NCI-H82 (cell line): ENCODE measurements at places on chromosomes 6 and 20.

DNA sequence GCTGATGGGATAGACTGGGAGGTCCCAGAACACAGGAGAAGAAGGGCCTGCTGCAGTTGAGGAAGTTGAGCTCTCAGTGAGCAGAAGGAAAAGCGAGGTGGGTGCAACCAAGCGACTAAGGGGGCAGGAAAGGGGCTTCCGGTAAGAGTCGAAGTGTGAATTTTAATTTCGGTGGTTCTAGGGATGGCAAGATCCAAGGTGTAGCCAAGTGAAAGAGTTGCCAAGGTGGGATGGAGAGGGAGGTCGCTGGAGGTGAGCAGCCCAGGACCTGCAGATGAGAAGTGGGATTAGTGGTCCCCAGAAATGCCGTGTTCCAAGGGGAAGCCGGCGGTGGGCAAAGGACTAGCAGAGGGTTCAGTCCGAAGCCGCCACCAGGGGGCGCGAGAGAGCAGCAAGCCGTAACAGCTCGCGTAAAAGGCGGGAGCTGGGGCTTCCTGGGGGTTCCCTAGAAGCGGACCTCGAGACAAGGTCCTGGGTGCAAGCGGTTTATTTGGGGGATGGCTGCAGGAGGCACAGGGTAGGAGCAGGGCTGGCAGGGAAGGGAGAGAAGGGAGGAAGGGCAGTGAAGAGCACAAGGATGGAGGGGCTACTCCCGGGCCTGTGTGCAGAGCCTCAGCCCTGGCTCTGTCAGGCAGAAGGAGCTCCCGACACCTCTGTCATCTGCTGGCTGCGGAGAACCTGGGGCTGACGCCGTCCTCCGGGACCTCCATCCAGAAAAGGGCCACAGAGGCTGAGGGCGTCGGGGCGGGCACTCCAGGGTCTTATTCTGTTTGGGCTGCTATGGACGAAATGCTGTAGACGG, 103.6 kb downstream of the PAX1 start:
- DNase-seq: peak; percentile 77

DNA sequence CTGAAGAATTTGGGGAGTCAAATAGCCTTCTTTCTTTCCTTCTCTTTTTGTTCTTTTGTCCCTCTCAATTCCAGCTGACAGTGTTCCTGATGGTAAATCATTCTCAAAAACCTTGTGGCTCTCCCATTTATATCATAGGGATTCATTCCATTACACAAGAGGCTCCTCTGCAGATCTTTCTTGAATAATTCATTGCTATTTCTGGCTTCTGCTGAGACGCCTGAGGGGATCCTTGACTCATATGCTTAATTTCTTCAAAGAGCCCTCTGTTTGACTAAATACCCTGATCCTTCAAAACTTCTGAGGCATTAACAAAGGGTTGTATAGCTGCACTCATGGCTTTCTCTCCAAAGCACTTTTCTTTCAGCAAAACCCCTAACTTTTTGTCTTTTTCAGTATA, 289.3 kb downstream of the FARS2 start:
- no peak for DNase-seq

DNA sequence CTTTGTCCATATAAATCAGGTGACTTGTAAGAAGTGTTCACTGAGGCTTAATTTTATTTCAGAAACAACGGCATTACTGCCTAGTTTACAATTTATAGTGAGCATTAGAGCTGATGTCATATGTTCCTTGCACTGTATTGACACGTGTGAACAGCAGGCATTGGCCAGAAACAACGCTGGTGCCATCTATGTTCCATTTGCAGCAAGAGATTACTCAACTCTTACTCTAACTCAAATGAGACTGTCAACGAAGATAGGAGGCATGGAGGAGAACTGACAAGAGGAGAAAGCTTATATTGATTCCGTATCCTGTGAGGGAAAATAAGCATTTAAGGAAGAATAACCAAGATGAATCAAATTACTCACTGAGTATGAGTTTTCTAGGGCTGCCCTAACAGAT, 48.4 kb downstream of the MTFR2 start:
- no peak for DNase-seq

DNA sequence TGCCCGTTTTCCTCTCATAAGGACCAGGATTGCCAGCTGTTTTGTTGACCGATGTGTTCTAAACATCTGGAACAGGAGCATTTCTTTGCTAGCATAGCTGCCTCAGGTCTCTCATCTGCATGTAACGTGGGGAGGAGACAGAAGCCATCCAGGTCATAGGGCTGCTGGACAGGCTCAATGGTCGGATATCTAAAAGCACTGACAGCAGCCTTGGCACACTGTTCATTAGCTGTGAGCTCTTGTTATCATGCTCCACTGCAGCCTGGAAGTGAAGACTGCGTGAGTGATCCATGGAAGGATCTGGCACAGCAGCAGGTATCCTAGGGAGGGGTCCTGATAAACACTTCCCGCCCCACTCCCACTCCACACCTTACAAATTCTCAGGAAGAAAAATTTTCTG, 175.3 kb downstream of the LRFN2 start:
- DNase-seq: no peak

DNA sequence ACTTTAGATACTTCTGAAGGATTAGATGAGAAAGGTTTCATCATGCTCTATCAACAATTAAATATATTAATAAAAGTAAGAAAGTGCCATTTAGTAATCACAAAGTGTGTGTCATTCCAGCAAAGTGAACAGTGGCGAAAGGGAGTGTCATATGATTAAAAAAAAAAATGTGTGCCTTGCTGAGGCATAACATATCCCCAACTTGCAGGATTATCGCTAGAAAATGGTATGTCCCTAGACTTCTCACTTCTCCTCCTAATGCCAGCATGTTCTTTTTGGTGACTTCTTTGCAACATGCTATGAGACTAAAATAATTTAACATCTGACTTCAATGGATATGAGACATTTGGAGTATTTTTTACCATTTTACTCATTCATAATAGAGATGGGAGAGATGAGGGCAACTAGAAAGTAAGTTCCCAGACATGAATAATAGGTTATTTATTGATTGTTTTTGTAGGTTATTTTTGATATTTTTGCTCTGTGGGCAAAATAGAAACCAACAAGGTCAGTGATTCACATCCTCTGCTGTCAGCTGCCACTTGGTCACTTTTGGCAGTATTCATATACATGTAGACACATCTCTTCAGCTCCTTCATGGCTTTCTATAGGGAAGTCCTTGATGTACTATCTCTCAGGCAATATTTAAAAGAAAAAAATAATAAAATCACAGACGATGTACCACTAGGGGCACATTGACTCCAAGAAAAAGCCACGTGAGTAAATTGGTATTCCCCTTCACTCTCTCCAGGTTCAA, 370.1 kb downstream of the BMP2 start:
- no peak for DNase-seq

DNA sequence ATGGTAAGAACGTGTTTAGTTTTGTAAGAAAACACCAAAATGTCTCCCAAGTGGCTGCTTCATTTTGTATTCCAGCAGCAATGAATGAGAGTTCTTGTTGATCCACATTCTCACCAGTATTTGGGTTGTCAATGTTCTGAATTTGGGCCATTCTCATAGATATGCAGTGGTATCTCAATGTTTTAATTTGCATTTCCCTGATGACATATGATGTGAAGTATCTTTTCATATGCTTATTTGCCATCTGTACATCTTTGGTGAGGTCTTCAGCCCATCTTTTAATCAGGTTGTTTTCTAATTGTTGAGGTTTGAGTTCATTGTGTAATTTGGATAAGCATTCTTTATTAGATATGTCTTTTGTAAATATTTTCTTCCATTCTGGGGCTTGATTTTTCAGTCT, 436.8 kb upstream of the IRAK1BP1 start:
- no peak for DNase-seq

GRCh38 chr6:169625376-169625775, 76.5 kb downstream of the WDR27 start:
- DNase-seq: no peak

DNA sequence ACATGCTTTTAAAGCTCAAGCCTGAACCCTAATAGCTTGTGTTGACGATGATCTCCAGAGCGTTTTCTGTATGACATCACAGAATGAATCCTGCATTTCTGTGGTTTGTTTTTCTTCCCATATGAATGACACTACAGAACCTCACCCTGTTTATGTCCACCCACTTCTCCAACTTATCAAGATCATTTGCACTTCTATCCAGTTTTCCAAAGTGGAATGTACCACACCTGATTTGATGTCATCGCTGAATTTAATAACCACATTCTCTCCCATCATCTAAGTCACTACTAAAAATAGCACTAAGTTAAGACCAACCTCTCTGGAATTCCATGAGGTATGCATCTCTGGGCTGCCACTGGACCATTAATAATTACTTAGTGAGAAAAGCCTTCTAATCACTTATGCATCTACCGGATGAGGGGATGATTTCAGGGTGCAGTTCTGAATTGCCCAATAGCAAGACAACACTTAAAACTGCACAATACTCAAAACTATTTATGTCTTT, 33.3 kb upstream of the CITED2 start:
- DNase-seq: no peak
